ENCODE measurements at places on chromosomes 13 and 19.

GRCh38 chr13:43751624-43752023 is 35.1 kb downstream of the ENOX1 start:
- no peak for DNase-seq

DNA sequence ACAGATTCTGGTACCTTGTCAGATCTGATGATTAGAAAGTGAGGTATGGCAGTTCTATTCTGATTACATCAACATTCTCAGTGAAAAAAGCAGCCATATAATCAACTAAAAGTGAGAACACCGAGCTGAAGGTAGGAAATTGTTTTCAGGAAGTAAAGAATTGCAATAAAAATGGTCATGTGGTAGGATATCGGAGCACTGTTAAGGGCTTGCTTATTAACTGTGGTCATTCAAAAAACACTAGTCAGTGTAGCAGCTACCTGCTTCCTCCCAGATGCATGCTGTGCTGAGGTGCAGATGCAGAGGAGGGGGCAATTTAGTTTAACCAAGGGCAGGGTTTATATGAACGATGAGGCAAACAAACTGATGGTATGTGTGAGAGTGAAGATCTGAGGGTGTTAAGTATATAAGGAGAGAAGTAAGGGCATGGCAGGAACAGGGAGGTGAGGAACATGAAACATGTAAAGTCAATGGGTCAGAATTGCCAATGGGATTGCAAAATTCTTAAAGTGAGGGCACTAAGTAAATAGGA is 111.9 kb downstream of the DIAPH3 start:
- no peak for DNase-seq

- no peak for DNase-seq
Measured at GRCh38 chr19:53102756-53103233, 427 bp downstream of the ZNF160 start.

- no peak for DNase-seq
Measured at GRCh38 chr13:23922005-23922932, 25.0 kb upstream of the C1QTNF9B start.

DNA sequence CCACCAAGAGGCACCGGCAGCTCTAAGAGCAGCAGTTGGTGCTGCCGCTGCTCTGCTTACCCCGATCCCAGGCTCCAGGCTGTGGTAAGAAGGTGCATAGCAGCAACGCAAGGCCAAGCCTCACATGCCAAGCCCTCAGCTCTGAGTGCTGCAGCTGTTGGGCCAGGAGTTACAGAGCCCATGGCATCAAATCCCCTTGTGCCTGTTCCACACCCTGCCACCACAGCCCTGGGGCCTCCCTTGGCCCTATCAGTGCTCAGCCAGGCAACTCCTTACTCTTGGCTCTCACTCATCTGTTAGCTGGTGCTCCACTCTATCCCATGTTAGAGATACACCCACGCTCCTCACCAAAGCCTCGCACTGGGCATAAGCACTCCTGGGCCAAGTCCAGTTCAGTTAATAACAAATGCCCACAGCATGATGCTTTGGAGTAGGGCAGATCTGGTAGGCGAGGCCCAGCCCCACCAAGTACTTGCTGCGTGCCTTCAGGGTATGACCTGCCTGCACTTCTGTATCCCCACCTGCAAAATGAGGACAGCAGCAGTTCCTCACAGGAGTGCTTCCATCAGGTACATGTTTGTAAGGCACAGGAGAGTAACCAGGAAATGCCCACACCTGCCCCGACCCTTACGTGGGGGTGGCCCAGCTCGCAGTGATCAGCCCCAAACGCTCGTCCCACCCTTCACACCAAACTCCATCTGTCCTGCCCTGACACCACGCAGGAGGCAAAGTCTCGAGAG is 16.2 kb downstream of the AKAP8L start:
- no peak for DNase-seq

DNA sequence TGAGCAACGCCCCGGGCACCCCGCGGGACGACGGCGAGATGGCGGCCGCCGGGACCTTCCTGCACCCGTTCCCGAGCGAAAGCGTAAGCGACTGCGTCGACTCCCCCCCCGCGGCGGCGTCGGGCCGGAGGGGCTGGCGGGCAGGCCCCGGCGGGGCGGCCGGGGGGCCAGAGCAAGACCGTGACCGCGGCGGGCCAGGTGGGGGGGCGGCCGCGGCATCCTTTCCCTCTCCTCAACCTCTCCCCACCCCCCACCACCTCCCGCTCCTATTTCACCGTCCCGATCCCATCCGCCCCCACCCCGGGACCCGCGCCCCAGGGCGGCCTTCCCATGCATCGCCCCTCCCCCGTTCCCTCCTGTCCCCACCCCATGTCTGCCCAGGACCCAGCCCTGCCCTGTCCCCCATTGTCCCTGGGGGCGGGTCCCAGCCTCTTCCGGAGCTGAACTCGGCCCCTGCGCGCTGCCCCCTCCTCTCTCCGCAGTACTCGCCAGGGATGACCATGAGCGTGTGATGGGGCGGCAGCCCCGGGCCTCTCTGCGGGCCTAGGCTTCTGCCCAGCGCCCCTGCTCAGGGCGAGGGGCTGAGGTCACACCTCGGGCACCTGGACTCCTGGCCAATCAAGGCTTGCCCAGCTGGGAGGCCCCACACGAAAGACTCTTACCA is 4.1 kb downstream of the ISYNA1 start:
- no peak for DNase-seq

DNA sequence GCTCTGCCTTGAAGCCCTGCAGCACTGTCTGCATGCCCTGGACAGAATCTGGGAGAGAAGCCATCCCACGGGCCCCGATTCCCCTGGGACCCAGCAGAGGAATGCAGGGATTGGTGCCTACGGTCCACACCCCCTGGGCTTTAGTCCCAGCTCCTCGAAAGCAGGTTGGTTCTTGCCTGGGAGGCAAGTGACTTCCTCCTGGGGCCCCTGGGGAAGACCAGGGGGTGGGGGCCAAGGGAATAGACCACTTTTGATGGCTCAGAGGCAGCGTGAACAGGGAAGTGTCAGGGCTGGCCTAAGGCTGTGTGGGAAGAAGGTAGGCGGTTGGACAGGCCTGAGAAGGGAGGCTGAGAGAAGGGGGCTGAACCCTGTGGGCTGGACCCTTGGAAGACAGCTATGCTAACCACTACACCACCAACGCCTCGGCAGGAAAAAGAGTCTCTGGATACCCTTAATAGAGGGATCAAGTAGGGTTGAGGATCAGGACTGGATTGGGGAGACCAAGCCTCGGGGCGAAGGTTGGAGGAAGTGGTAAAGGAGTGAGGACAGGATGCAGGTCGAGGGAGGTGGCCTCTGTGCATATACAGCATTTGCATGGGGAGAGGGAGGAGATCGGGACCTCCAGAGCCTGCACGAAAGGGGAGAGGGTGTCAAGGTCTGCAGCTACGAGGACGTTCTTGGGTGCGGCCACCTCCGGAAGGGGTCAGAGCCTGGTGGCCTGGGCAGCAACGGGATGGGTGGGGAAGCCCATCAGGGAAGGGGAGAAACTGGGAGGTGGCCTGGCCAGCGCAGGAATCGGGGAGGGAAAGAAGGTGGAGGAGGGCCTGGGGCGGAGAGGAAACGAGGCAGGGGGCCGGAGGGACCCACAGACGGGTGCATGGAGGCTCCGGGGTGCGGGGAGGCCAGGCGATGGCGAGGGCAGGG is 709 bp downstream of the DPP9 start:
- DNase-seq: no peak

- no peak for DNase-seq
Measured at GRCh38 chr13:95568131-95568530, 15.6 kb downstream of the CLDN10 start.

DNA sequence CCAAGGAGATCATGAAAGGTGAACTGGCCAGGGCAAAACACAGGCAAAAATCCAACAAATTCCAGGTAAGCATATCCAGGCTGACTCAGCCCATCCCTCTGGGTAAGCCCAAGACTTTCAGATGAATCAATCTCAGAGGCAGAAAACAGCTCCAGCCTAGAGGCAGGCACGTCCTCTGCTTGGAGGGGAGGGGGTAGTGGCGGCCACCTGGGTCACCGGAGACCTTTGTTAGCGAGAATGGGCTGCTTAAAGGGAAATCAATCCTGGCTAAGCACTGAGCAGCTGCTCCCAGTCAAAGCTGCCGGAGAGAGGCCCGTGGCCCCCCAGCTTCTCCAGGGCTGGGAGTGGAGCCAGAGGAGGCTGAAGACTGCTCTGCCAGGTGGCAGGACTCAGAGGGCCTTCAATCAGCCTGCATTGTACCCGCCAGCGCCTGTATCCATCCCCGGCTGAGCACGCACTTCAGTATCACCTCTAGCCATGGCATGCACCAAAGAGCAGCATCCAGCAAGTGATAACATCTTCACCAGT is 48.2 kb downstream of the PIN1 start:
- DNase-seq: no peak

- no peak for DNase-seq
Measured at GRCh38 chr13:97000295-97000925, 6.1 kb upstream of the OXGR1 start.

DNA sequence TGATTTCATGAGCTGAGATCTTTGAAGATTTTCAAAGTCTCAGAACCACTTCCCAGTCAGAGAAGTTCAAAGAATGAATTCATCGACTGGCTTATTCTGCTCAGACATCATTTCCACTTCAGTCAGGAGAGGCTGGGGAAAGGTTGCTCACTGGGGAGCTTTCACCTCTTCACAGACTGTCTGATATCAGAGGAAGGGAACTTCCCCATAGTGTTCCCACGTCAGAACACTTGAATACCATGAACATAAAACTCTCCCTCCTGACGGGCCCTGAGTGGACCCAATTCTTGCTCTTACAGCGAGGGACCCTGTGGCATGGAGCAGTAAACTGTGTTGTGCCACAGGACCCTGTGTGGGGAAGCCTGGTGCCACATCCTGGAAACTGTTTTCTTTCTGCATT is 492.6 kb downstream of the COG6 start:
- no peak for DNase-seq

DNA sequence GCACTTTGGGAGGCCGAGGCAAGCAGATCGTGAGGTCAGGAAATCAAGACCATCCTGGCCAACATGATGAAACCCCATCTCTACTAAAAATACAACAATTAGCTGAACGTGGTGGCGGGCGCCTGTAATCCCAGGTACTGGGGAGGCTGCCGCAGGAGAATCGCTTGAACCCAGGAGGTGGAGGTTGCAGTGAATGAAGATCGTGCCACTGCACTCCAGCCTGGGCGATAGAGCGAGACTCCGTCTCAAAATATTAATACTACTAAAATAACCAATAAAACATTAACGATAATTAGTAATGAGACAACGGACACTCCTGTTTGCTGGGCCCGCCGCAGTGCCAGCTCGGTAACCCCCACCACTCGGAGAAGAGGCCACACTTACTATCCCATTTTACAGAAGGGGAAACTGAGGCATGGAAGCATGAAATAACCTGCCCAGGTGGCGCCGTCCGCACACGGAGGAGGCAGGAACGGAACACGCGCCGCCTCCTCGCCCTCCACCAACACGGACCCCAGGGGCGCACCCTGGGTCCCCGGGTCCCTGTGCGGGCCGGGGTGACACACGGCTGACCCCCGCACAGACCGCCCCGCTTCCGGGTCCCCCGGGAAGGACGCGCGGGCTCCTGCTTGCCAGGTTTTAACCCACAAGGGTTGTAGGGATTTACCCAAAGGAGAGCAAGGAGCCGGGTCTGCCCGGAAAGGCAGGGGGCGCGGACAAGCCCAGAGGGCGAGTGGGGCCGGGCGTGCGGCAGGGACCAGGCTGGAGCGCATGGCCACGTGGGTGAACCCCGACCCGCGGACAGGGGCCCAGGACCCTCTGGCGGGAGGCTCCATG is 1.6 kb downstream of the R3HDM4 start:
- DNase-seq: no peak

- no peak for DNase-seq
Measured at GRCh38 chr13:20399961-20400360, 125.7 kb downstream of the CRYL1 start.

DNA sequence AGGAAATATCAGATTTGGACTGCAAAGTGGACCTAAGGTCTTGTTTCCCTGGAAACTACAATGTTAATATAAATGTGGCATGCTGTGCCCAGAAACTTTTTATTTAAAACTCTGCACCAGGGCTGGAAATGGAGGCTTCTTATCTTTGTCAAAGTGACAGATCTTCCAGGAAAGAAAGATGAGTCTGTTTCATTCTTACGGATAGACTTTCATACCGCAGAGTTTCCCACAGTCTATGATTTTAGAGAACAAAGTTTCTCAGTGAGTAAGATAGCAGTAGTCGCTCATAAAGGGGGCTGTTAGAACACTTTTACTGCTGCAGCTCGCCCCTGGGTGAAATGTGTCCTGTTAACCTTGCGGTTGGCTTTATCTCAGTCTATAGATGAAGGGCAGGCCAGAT is 6.7 kb downstream of the CLEC11A start:
- DNase-seq: no peak

- no peak for DNase-seq
Measured at GRCh38 chr19:31141301-31141700, 207.9 kb downstream of the TSHZ3 start.

DNA sequence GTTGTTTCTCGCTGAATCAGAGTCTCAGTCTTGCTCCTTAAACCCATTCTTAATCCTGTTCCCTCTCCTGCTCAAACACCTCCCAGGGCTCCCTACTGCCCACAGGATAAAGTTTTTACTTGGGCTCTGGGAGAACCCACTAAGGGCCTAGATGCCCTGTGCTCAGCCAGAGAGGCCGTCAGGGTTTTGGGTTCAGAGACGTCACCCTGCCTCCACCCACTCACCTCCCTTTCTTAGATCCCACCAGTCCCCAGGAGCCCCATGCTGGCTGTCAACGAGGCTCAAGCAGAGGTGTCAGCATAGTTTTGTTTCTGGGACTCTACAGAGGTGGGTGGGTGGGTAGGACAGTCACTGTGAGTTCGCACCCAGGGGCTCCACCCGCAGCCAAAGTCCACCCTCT is 15.5 kb upstream of the CYP4F2 start:
- DNase-seq: no peak

DNA sequence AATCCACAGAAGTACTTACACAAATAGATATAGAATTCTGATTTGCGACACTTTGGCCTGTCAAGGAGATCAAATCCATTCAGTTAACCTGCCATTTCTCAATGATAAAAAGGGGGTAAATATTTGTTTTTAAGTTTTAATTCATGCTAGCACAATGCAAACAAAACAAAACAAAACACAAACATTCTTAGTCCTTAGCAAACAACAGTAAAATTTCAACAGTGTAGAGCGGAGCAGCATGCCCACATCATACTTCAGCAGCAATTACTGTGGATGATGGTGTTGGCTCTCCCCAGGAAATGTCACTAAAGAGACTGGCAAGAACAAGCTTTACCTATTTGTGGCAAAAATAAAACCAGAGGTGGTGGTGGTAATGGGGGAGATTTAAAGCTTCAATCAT is 625.2 kb upstream of the PCDH20 start:
- DNase-seq: no peak

GRCh38 chr19:47102346-47103060 is 11.1 kb downstream of the ZC3H4 start:
- no peak for DNase-seq

- DNase-seq: no peak
Measured at GRCh38 chr13:110850840-110851239, 64.0 kb downstream of the ANKRD10 start.

Measured in GM12878 (cell line).